ENCODE measurements at places on chromosomes 7 and 10.

GRCh38 chr7:74709880-74710671, 52.6 kb downstream of the GTF2I start:
- ATAC-seq = no peak

GRCh38 chr10:110808615-110809014, 63.1 kb upstream of the PDCD4 start:
- no peak for ATAC-seq

DNA sequence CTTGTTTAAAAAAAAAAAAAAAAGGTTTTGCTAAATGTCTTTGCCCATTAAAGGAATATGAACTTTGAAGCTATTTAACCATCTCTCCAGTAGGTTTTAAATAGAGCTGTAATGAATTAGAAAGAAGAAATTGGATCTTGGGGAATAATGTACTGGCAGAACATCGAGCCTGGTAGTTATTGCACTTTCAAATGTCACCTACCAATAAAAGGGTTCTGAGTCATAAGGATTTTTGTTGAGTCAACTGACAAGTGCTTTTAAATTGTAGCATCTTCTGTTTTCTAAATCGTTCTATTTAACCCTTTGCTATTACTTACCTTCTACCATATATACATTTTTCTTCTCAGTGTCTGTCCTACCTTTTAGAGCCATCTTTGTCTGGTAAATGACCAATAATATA, 10.7 kb downstream of the CUTC start:
- no peak for ATAC-seq

DNA sequence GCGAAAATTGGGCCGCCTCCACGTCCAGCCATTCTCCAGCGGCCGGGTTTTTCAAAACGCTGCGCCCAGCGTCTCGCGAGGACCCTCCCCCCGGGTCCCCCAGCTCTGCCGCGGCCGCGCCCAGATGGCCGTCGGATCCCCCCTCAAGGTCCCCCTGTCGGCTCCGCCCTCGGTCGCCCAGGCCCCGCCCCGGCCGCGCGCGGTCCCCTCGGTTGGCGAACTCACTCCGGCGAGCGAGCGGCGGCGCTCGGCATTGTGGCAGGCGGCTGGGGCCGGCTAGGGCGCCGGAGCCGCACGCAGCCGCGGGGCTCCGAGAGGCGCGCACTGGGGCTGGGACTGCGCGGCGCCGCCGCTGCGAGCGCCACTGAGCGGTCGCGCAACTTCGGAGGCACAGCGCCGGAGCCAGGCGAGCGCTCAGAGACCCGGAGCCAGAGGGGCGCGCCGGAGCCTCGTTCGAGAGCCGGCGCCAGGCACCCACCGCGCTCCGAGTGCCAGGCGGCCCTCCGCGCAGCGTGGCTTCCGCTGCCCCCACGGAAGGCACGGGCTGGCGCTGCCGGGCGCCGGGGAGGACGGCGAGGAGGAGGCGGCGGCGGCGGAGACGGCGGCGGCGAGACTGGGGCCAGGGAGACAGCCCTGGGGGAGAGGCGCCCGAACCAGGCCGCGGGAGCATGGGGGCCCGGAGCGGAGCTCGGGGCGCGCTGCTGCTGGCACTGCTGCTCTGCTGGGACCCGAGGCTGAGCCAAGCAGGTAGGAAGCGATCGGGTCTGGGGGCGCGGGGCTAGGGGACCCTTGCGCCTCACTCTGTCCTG, at the start of gene UNC5B:
UNC5B (plus strand) TSS at position 253 of the 809 bp plus-strand sequence; CDS start at position 669, 416 bp downstream.
- ATAC-seq = peak; percentile 90

GRCh38 chr10:1147810-1148209, 91.6 kb downstream of the WDR37 start:
- ATAC-seq = no peak

GRCh38 chr10:129921801-129922597, 42.1 kb downstream of the EBF3 start:
- peak; percentile 26 for ATAC-seq

Data from motor neuron (in vitro differentiated cells).